ENCODE measurements at places on chromosomes 7 and 10.

- no peak for DNase-seq
These were observed 42.9 kb downstream of the ANTXRL start for GRCh38 chr10:46329690-46330016.

- DNase-seq: no peak
These were observed 226.2 kb downstream of the PTPRN2 start for GRCh38 chr7:158361326-158361946.

DNA sequence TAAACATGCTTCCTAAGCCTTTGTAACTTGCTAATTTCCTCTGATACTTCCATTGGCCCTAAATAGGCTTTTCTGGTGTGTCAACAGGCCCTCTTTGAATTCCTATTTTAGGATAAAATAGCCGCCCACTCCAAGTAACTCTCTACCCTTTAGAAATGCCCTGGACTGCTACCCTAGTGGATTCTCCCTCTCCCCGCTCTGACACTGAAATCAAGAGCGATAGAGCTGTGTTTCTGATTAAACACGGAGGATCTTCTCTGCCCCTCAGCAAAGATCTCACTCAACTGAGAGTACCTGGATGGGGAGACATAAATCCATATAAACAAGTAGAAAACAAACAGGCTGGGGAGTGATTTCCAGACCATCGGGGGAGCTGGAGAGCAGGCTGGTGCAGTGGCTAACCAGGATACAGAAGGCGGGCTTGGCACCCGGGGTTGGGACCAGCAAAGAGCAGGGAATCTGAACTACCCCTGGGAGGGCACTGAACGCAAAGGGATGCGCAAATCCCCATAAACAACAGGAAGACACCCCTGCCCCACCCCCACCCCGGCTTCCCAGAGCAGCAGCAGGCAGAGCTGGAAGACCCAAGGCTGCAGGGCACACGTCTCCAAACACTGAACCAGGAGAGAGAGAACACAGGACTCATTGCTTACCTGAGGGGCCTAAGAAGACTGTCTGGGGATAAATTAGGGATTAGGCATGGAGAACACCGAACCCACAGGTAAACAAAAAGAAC is 2.5 kb downstream of the ASB13 start:
- DNase-seq: no peak

GRCh38 chr10:34205452-34205851 is 609.6 kb downstream of the PARD3 start:
- no peak for DNase-seq

- no peak for DNase-seq
These were observed 5.7 kb downstream of the HIP1 start for GRCh38 chr7:75732764-75733630.

DNA sequence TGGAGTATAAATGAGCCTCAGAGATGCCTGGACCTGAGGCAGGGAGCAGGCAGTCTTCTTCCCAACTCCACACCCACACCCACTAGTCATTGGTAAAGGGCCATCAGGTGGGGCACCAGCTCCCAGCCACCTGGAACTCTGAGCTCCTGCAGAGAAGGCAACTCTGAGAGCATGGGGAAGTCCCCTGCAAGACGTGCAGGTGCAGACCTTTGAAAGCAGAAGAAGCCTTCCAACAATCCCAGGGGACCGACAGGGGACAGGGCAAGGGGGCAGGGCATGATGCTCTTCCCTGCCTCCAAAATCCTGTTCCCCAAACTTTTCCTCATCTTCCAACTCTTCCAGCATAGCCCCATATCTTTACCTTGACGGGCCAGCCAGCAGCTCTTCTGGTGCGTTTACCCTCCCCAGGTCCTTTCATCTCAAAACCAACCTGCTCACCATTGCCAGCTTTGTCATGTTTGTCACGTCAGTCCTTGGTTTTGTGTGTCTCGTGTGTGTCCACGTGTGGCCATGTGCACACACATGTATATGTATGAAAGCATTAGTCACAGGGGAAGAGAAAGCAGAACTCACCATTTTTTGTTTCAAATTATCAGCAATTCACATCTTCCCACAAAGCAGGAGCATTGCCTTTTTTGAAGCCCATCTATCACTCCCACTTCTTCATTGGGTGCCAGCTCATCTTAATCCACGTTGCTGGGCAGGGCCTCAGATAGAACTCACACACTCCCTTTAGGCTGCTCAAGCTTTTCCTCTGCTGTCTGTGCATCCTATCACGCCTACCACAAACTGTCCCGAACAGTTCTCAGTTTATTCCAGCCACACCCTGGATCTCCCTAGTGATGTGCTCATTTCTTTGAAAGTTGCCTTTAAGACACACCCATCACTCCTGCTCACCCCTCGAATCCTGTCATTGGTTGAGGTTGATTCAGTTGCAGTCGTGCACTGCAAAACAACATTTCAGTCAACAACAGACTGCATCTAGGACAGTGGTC is 41.0 kb upstream of the AMPH start:
- no peak for DNase-seq

GRCh38 chr7:149868623-149869290 is 5.0 kb upstream of the ATP6V0E2 start:
- no peak for DNase-seq

GRCh38 chr7:75578081-75578480 is 86.0 kb downstream of the SPDYE5 start:
- DNase-seq: no peak

DNA sequence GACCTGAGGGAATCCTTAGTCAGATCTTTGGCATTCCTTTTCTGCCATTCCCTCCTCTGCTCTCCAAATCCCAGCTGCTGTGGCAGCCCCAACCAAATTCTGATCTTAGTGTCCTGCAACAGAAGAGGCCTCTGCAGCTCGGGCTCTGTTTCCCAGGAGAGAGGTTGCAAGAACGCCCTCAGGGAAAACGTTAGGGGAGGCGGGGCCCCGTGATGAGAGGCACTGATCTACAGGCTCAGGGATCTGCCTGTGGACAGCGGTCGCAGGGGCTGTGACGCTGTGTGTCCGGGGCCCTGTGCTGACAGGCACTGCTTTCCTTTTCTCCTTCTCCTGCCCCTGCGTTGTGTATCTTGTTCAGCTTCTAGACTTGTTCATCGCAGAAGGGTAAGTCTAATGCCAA is 57.3 kb upstream of the DPYSL4 start:
- no peak for DNase-seq

- DNase-seq: no peak
These were observed 814.8 kb downstream of the TNS3 start for GRCh38 chr7:46767071-46767470.

DNA sequence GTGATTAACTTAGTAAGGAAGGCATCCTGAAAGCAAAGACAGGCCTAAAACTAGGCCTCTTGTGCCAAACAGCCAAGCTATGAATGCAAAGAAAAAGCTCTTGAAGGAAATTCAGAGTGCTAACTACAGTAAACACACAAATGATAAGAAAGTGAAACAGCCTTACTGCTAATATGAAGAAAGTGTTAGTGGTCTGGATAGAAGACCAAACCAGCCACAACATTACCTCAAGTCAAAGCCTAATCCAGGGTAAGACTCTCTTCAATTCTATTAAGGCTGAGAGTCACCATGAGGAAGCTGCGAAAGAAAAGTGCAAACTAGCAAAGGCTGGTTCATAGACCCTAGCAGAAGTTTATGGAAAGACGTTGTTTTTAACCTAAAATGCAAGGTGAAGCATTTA is 66.0 kb downstream of the IPMK start:
- DNase-seq: no peak
